ENCODE measurements at places on chromosomes 5 and 9.

- DNase-seq = peak; percentile 86
Measured at GRCh38 chr5:170408226-170408625, 19.1 kb upstream of the KCNMB1 start.

- no peak for DNase-seq
Measured at GRCh38 chr5:147174671-147175265, 60.1 kb upstream of the STK32A start.

GRCh38 chr9:109504689-109505088 is 6.6 kb upstream of the PTPN3 start:
- no peak for DNase-seq

GRCh38 chr9:91391818-91392217 is 30.1 kb upstream of the AUH start:
- no peak for DNase-seq

DNA sequence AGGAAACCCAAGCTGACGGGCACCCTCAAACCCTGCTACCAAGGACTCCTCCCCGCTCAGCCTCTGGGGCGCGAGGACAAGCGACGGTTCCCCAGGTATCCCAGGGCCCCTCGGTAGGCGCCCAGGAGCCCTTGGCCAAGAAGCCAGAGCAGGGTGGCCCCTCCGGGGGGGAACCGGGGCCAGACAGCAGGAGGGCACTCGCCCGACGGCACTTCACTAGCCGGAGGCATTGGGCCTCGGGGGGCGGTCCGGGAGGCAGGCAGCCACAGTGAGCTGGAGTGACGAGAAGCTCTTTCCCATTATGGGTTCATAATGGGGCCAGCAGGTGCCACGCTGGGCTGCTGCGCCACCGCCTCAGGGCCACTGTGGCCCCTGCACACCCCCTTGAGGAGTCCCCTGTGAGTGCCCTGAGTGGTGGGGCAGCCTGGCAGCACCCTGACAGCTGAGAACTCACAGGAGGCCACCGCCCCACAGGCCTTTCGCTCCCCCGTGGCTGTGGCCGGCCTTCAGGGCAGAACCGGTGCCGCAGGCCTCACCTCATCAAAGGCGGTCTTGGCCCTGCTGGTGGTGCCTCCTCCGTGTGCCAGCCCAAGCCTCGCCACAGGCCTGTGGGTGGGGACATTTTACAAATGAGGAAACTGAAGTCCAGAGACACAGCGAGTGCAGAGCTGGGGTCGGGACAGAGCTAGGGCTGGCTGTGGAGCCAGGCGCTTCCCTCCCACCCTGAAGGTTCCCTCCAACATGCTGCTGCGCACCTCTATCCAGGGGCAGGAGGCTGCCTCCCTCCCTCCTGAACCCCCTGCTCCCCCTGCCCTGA is 68.7 kb downstream of the PSMB7 start:
- no peak for DNase-seq

DNA sequence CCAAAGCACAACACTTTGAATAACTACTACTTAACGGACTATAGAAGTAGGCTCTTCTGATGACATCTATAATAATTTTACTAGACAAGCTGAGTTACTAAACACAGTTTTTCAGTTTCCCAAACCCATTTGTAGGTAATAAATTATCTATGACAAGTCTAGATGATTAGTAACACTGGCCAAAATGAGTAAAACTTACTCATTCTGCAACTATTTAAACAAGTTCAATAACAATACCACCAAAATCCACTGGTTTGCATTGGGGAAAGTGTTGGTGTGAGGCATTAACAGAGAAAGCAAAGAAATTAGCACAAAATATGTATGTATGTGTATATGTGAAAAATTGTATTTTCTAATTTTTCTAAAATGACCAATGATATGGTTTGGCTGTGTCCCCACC is 119.3 kb downstream of the NR2F1-AS1 start:
- DNase-seq = no peak

- DNase-seq = no peak
Measured at GRCh38 chr9:79060766-79061165, 511.0 kb upstream of the TLE4 start.

GRCh38 chr5:103602438-103602837 is 39.8 kb upstream of the NUDT12 start:
- DNase-seq = no peak

DNA sequence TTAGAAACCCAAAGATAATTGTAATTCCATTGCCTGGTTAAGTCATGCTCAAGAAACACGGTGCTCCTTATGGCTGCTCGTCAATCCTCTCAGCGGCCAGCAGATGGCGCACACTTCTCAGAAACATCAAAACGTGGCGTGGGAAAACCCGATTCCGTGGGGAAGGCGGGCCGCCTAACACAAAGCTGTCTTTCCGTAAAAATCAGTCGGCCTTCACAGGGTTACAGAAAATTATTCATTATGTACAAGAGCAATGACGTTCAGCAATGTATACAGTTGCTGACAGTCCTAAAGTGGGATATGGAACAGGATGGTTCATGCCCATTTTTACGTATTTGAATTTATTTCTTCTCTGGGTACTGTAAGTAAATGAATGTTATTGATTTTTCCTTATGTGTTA is 83.5 kb downstream of the PDE4D start:
- peak; percentile 92 for DNase-seq

DNA sequence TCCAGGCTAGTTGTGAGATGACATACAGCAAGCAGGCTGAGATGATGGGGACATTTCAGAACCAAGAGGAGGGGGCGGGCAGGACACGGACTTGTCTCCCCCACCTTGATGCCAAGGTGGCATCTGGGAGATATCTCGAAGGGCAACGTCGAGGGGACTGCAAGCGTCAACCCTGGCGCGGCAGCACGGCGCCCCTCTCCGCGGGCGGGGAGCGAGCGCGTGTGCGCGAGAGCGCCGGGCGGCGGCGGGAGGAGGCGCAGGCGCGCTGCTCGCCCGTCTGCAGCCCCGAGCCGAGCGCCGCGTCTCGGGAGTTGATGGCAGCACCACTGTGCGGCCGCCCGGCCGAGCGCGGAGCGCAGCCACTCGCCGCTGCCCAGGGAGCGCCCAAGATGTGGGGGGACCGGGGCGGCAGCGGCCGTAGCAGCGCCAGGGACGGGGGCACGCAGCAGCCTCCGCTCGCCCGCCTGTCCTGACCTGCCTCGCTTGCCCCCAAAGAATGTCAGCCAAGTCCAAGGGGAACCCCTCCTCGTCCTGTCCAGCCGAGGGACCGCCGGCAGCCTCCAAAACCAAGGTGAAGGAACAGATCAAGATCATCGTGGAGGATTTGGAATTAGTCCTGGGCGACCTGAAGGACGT is at the start of gene PRR16:
Gene PRR16, plus strand, starts transcription at position 310 of the 636 bp plus-strand sequence.
- peak; percentile 79 for DNase-seq

DNA sequence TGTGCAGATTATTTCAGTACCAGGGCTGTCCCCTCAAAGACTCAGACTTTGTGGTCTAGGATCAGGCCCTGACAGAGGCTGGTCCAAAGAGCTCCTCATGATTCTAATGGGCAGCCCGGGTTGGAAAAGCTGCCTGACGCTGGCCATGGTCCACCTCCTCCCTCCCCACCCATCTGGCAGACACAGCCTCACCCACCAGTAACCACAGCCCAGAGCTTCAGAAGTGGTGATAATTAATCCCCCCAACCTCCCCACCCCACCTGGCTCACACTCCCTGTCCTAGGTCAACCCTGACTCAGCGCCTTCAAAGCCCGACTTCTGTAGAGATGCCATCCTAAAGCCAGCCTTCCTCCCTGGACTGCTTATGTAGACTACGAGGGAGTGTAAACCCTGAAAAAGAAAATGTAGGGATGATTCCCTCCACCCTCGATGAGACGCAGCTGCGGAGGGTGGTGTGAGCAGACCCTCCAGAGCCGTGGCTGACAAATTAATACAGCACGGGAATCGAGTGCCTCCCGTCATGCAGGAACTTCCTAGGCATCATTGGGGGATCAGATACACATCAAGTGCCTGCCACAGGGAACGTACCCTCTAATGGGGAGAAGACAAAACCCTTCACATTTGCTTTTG is 7.0 kb downstream of the UBE2QL1 start:
- no peak for DNase-seq

- no peak for DNase-seq
Measured at GRCh38 chr5:150339841-150340240, 17.7 kb upstream of the TCOF1 start.

DNA sequence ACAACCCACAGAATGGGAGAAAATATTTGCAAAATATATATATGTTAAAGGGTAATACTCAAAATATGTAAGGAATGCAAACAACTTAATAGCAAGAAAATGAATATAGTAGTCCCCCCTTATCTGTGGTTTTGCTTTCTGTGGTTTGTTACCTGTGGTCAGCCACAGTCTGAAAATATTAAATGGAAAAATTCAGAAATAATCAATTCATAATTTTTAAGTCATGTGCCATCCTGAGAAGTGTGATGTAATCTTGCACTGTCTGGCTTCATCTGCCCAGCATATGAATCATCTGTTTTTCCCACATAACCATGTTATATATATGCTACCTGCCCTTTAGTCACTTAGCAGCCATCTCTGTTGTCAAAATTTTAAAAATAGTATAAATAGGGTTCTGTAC is 11.7 kb downstream of the CER1 start:
- no peak for DNase-seq

GRCh38 chr9:115170358-115171073 is 52.6 kb upstream of the TNC start:
- DNase-seq = no peak

- no peak for DNase-seq
Measured at GRCh38 chr9:88996046-88996920, 5.0 kb downstream of the S1PR3 start.

GRCh38 chr5:134174841-134175839 is 1.6 kb downstream of the SKP1 start:
- DNase-seq = peak; percentile 65

- DNase-seq = peak; percentile 86
Measured at GRCh38 chr9:16213781-16214515, 656.5 kb downstream of the BNC2 start.

- DNase-seq = no peak
Measured at GRCh38 chr5:179110528-179110927, 50.4 kb downstream of the ZNF354C start.

- no peak for DNase-seq
Measured at GRCh38 chr5:83255268-83255667, 177.9 kb downstream of the XRCC4 start.

DNA sequence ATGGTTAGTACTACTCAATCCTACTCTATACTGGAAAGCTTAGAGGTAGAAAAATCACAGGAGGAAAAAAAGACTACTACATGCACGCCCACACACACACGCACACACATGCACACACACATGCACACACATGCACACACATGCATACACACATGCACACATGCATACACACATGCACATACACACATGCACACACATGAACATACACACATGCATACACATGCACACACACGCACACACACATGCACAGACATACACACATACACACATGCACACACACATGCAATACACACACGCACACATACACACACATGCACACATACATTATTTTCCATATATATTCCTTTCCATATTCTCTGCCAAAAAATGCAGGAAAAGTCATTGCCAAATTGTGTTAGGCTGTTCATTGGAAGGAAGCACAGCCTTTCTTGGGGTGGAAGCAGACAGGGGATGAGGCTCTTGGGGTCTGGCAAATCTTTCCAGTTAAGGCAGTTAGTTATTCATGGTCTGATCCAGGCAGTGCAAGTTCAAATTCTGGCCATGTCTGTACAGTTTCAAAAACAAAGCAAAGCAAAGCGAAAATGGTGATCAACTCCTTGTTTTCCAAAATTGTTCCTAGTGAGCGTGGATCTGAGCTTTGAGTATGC is 187.9 kb upstream of the EGFLAM start:
- peak; percentile 10 for DNase-seq

GRCh38 chr5:5632678-5633077 is 210.2 kb downstream of the ICE1 start:
- DNase-seq = no peak

DNA sequence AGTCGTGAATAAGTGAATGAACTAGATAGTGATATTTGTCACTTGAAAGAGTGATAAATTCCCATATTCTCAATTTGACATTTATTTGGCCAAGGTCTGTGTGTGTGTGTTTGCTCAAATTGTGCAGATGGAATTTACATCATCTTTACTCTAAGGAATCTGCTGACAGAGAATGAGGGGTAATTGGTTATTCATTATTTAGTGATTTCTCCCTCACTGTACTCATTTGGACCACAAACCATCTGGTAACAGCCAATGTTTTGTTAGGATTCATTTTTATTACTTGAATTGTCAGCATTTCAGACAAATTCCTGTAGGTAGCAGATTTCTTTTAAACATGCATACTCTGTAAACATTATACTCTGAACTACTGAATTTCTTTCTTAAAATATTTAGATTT is 15.6 kb downstream of the VCAN start:
- no peak for DNase-seq

- no peak for DNase-seq
Measured at GRCh38 chr5:110265162-110265561, 461.3 kb downstream of the TMEM232 start.

DNA sequence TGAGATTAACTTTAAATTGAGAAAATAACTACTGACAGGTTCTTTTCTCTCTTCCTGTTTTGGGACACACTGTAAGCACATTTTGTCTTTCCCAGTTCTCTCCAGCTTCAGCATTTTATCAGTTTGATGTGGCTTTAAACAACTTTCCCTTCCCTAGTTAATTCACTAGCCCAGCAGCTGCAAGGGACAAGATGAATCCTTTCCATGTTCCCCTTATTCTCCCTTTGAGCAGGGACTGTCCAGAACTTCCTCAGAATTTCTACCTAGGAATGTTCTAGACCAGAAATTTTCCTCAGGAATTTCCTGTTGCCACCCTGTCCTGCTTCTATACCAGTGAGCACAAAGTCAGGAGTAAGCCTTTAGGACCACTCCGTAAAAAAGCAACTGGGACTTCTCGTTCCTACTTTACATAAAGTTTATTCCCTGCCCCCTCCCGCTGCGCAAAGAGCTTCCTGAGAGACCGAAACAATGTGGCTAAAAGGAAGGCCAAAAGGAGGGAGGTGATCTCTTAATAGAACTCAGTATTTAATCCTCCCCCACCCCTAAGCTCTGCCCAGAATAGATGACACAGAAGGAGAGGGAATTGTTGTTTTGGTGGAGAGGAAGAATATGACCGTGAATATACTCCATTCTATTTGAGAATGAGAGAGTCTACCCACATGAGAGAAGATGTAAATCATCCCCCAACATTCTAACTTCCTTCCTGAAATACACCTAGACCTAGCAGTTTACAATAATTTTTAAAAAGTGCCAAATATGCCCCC is 61.9 kb downstream of the GLIS3 start:
- DNase-seq = no peak

Measured in tongue (tissue), 3 donors.